AG09309 (cell line): ENCODE measurements at places on chromosomes 5 and 9.

DNA sequence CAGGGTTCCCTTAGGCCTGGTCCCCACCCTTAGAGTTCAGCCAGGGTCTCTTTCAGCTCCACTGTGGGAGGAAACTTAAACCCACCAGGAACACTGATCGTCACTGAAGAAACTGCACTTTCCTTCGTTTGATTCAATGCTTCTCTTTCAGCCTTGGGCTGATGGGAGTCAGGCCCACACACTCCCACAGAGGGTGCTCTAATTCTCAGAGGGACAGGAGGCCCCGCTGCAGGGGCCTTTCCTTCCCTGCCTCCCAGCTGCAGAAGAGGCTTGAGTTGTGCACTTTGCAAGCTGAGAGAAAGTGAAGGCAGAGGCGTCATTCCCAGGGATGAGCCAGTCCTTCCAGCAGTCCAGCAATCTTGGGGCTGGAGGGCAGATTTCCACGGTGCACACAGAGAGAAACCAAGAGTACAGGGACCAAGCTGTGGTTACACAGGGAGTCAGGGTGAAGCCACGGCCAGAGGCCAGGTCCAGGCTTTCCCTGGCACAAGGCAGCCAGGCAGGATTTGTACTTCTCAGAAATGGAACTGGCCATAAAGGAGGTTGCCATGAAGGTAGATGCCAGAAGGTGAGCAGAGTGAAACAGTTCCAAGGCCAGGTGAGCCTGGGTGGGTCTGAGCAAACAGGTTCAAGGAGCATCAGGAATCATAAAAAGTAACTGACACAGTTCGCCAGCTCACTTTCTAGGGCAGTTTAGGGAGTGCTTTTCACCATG, 10.4 kb upstream of the GLIPR2 start:
- DNase-seq: no peak

- DNase-seq: no peak
Measured at GRCh38 chr5:143434261-143435209, 31.0 kb upstream of the NR3C1 start.

DNA sequence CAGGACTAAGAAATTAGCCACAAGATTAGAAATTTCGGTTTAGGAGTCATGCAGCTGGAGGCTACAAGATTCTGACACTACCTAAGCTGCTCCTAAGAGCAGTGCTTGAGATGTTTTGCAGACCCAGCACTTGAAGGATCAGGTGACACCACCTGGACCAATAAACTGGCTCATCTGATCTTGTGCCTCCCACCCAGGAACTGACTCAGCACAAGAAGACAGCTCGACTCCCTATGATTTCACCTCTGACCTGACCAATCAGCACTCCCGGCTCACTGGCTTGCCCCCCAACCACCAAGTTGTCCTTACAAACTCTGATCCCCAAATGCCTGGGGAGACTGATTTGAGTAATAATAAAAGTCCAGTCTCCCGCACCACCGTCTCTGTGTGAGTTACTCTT, 170.4 kb downstream of the TTC39B start:
- DNase-seq: no peak

DNA sequence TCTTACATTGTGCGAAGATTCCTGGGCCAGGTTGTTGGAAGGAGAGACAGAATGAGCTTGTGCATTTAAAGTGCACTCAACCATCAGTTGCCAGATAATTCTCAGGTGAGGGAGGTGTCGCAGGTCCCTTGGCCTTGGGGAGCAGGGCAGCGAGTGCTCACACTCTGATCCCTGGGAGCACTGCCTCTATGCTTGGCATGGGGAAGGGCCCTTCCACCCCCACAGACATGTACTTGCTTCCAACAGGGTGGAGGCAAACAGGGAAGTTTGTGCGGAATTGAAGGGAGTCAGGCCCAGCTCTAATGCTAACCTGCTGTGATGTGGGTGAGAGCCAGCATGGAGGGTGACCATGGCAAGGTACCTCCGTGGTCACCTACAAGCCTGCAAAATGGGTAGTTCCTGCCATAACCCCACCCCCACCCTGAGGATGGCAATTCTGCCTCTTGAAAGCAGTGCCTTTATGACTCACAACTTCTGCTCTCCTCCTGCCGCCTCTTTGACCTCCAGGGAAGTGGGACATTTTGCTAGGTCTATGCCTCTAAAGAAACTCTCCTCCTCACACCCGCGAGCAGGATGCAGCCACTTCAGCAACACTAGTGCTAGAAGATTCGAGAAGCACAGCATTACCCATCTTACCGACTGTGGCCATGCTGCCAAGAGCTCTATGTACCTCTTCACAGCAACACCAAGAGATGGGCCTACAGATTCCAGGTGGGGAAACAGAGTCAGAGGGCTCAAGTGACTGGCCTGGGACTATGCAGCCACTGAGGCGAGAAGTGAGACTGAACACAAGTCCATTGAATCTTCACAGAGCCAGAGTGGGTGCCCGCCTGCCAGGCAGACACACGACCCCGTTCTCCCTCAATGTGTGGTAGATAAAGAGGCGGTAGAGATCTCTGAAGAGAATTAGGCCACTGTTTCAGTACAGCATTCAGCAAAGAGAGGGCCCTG, 22.1 kb upstream of the SLC25A51 start:
- DNase-seq: no peak

GRCh38 chr5:116502616-116503015, 72.0 kb downstream of the SEMA6A start:
- no peak for DNase-seq

DNA sequence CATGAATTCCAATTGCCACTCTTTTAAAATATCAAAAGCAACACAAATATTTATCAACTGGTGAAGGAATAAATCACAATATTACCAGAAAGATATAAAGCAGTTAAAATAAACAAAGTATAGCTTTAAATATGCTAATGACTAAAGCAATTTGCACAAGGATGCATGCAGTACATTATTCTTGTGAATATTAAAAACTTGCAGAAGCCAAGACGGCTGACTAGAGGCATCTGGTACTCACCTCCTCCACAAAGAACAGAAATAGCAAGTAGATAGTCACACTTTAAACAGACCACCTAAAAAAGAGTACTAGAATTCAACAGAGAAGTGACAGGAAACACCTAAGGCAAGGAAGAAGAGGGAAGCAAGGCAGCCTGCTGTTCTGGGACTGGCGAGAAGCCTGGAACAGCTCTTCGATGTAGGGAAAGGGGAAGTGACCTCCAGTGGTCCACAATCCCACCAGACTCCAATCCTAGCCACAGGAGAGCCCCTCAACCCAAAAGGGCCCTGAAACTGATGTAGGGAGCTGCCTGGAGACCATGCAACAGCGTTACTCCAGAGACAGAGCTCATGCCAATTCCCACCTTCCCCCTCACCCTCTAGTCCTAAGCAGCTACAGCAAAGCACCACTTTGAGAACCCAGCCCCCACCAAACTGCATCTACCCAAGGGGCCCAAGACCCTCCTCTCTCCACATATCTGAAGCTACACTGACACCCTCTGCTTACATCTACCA, 86.3 kb downstream of the LPAR1 start:
- DNase-seq: no peak

- no peak for DNase-seq
Measured at GRCh38 chr9:86945728-86946200, 1.5 kb downstream of the GAS1 start.

- DNase-seq: no peak
Measured at GRCh38 chr9:135787776-135788575, 86.0 kb downstream of the KCNT1 start.

DNA sequence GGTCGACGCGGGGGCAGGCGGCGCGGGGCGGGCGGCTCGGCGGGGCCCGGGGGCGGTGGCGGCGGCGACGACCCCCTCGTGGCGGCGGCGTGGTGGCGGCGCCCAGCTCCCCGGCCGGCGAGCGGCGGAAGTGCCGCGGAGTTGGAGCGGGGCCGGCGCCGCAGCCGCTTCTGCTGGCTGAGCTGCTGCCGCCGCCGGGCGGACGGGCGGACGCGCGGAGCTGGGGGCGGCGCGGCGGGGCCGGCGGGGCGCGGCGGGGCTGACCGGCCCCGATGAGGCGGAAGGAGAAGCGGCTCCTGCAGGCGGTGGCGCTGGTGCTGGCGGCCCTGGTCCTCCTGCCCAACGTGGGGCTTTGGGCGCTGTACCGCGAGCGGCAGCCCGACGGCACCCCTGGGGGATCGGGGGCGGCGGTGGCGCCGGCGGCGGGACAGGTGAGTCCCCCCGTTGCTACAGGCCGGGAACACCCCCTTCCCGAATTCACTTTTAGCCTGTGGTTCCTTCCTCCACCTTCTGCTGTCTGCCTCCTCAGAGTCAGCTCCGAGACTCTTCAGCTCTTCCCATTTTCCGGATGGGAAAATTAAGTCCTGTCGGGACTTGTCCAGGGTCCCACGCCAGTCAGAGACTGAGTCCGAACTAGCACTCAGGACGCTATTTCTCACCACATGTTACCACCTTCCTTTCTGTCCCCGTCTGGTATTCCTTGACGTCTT, at the start of gene GALNT10:
TSS of gene GALNT10 (plus strand) at position 139 of the 710 bp plus-strand sequence. CDS start at position 273, 134 bp downstream.
- DNase-seq: no peak

GRCh38 chr9:115986508-115986907, 167.1 kb upstream of the PAPPA start:
- DNase-seq: no peak

DNA sequence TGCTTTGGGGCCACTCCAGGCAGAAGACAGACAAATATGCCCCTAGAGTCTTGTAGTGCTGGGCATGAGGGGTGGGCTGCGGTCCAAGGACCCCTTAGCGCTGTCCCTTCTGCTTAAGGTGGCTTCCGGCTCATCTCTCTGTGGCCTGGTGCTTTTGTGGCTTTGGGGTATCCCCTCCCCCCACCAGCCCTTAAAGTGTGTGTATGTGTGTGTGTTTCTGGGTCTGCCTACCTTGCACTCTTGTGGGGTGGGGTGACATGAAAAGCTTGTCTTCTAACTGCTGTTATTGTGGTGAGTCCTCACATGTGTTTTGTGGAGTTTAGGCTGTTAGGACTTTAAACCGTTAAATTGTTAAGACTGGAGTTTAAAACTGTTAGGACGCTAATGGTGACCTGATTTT, 23.6 kb downstream of the MARCHF6 start:
- no peak for DNase-seq

DNA sequence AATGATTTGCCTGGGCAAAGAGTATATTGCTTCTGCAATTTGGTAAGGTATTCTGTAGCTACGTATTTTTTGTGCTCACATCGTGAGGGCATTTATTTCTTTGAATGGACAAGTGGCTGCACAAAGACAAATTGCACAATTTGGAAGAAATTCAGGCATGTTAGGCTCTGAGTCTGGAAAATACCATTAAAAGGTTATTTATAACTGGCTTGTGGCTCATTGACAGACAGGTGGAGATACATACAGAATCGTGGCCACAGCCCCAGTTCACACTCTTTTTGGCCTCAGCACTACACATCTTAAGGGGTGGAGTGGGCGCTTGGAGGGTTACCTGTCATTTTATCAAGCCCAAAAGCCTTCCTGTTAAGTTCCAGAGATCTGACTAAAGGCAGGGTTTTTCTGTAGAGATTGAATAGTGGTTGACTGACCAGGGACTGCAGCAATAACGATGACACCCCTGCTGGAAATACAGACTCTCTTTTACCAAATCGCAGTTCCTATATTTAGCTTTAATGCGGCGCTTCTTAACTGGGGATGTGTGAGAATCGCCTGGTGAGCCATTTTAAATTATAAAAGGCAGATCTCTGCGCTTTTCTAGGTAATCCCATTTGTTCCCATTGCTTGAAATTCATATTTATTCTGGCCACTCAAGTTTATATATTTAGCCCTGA, 14.7 kb downstream of the MAN2A1 start:
- no peak for DNase-seq

- DNase-seq: no peak
Measured at GRCh38 chr5:184471-184870, 6.8 kb upstream of the LRRC14B start.

- no peak for DNase-seq
Measured at GRCh38 chr9:80649496-80649895, 1039.9 kb downstream of the TLE1 start.

DNA sequence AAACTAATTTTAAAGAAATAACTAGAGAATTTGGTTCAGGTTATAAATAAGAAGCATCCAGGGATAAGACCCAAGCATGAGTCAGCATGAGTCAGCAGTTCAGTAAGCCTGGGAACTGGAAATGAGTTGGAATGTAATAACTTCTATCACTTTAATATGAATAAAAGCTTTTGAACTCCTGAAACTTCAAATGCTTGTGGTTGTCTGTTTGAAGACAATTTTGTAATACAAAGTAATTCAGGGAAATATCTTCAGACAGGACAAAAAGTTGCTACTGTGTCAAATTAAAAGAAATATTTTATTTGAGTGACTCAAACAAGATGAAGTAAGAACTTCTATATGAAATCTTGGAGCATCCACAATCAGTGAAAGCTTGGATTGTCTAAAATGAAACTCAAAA, 331.2 kb upstream of the DAB2 start:
- DNase-seq: peak; percentile 94

DNA sequence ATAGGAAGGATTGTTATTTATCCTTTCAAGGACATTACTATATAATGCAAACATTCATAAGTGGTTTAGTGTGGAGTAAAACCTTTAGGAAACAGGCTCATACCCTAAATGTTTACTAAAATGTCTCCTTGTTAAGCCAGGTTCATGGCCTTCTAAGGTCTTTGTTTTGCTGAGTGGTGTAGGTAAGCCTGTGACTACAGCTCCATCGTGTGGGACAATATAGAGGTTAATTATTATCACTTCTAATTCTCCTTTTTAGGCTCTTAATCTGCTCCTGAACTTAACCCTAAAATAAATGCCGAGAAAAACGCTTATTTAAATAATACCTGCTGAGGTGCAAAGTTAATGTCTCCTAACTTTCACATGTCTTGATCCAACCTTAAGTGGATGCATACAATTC, 43.8 kb downstream of the SPINK5 start:
- no peak for DNase-seq

DNA sequence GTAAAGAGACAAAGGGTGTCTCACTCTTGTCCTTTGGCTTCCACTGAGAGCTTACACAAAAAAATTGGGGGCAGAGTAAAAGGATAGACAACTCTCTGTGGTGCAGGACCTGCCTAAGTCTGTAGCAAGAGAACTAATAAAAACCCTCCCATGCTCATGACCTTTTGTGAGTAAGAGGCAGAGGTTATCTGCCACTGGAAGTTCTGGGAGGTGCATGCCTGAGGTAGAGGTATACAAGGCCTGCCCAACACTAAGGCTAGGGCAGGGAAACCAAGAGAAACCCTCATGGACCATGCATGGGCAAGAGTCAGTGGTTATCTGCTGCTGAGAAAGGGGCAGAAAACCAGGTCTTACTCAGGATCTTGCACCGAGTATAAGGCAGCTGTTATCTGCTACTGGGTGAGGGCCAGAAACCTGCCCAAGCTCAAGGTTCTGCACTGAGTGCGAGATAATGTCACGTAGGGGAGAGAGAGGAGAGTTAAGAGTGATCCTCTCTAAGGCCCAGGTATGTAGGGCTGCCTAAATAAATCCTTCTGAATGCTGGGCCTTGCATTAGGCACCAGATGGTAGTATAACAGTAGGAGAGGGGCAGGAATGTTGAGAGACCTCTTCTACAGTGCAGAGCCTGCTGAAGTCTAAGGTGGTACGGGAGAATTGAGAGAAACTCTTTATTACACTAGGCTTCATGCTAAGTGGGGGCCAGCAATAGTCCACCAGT, 143.4 kb downstream of the MACROH2A1 start:
- DNase-seq: no peak

DNA sequence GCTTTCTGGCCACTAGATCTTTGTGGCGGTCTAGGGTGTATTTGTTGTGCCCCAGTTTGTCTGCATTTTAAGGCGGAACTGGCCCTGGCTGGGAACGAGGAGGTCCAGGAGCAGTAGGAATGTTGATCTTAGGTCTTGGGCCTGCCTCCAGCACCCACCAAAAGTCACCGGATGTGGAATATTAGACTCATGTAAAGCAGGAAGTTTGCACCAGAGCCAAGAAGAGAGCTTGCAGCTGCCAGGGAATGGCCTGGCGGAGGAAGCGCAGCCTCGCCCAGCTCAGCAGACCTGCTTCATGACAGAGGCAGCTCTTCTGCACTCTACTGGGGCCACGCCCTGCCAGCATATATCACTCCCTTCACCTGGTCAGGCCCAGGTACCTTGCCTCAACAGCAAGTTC, 3.3 kb downstream of the GPX3 start:
- DNase-seq: no peak
